ENCODE measurements at places on chromosomes 12 and 14. TPM values are rescaled to one million over a fixed set of nuclear protein-coding genes. Genes with fewer than 3 reads are reported as not detected.

Gene KRT78
- not detected for total RNA-seq

Gene FOXA1
- 2.1 TPM for total RNA-seq

Gene AKT1
- total RNA-seq = 126 TPM

Gene CCDC177
- under 0.01 TPM for total RNA-seq

Gene CRIP1
- total RNA-seq = 20.7 TPM

Gene ZDHHC17
- total RNA-seq = 11.1 TPM

Gene GPR135
- 2.6 TPM for total RNA-seq

Gene FCF1
- 26.4 TPM for total RNA-seq

Gene TPPP2
- total RNA-seq = not detected

Gene TAS2R42
- total RNA-seq = not detected

Gene AHNAK2
- 7.6 TPM for total RNA-seq

Gene TMEM260
- total RNA-seq = 22.6 TPM

Gene TPH2
- total RNA-seq = not detected

Gene MGST1
- total RNA-seq = 171 TPM

Gene CLEC1B
- total RNA-seq = not detected
